ENCODE measurements at places on chromosomes 6 and 20. TPM values are rescaled to one million over a fixed set of nuclear protein-coding genes. Genes with fewer than 3 reads are reported as not detected.

POU5F1 gene
- not detected for total RNA-seq

SOX18 gene
- 25.5 TPM for total RNA-seq

DTNBP1 gene
- 8.2 TPM for total RNA-seq

BACH2 gene
- total RNA-seq, result 0.40 TPM

ROS1 gene
- total RNA-seq, result not detected

TRIM31 gene
- total RNA-seq, result not detected

LYRM2 gene
- total RNA-seq, result 28.1 TPM

GINS1 gene
- total RNA-seq, result 33.9 TPM

TBX18 gene
- 41.4 TPM for total RNA-seq

DDX43 gene
- total RNA-seq, result 0.66 TPM

HMGN3 gene
- total RNA-seq, result 72.7 TPM

PAK5 gene
- not detected for total RNA-seq

OLIG3 gene
- total RNA-seq, result not detected

CHMP4B gene
- 45.6 TPM for total RNA-seq

COL9A3 gene
- total RNA-seq, result 0.29 TPM
